ENCODE measurements at places on chromosomes 7 and 10.

DNA sequence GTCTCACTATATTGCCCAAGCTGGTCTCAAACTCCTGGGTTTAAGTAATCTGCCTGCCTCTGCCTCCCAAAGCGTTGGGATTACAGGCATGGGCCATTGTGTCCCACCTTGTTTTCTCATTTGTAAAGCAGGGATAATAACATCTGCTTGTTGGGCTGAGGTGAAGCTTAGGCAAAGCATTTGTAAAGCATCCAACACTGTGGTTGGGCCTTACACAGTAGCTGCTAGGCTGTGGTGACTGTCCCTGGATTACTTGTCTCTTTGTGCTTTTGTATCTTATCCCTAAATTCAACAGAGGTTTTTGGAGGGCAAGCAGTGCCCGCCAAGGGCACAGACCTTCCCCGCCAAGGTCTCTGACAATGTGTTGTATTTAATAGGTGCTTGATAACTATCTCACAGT is 14.3 kb downstream of the HKDC1 start:
- no peak for DNase-seq

DNA sequence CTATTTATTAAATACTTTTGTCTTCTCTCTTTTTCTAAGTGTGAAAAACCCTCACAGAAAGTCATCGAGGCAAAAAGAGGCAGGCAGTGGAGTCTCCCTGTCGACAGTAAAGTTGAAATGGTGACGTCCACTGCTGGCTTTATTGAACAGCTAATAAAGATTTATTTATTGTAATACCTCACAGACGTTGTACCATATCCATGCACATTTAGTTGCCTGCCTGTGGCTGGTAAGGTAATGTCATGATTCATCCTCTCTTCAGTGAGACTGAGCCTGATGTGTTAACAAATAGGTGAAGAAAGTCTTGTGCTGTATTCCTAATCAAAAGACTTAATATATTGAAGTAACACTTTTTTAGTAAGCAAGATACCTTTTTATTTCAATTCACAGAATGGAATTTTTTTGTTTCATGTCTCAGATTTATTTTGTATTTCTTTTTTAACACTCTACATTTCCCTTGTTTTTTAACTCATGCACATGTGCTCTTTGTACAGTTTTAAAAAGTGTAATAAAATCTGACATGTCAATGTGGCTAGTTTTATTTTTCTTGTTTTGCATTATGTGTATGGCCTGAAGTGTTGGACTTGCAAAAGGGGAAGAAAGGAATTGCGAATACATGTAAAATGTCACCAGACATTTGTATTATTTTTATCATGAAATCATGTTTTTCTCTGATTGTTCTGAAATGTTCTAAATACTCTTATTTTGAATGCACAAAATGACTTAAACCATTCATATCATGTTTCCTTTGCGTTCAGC is 43.4 kb downstream of the TARP start:
- DNase-seq, result no peak

GRCh38 chr10:77072836-77073662 is 564.6 kb downstream of the KCNMA1 start:
- DNase-seq, result no peak

- no peak for DNase-seq
These were observed 168.9 kb downstream of the PHTF2 start for GRCh38 chr7:77967429-77967828.

GRCh38 chr7:157574120-157574825 is 237.5 kb downstream of the DNAJB6 start:
- DNase-seq, result no peak

DNA sequence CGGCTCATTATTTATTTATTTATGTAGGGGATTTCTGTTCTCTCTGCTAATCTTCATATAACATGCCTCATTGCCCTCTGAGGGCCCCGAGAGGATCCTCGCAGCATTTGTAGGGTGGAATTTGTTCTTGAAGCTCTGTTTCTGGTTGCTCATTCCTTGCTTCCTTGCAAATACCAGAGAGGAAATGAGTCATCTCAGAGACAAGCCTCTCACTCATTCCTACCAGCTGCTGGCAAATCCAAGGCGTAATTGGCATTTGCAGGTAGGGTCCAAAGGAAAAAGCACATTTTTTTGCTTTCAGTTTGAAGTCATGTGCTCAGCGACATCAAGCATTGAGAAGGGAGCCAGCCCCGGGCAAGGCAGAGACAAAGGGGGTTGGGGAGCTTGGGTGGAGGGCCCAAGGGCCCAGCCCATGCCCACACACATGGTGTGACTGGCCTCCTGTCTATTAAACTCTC is 501.6 kb downstream of the GALNT17 start:
- DNase-seq, result no peak

DNA sequence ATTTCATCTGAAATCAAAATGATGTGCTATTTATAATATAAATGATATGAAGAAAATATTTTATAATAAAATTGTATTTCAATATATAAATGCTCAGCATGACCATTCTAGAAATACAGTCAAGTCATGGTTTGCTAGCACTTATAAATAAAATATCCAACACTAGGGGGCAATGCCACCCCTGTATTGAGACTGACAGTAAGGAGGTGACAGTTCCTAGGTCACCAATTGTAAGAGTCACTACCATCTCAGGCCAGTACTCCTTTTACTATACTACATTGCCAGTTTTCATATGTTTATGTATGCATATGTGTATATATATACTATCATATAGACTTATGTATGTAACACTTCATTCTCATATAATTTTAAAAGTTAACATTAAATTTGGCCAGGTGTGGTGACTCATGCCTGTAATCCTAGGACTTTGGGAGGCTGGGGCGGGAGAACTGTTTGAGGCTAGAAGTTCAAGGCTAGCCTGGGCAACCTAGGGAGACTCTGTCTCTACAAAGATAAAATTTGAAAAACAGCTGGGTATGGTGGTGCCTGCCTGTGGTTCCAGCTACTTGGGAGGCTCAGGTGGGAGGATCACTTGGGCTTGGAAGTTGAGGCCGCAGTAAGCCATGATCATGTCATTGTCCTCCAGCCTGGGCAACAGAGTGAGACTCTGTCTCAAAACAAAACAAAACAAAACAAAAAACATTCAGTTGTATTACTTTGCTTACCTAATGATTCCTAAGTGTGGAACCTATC is 2.4 kb upstream of the CNOT4 start:
- DNase-seq, result no peak

DNA sequence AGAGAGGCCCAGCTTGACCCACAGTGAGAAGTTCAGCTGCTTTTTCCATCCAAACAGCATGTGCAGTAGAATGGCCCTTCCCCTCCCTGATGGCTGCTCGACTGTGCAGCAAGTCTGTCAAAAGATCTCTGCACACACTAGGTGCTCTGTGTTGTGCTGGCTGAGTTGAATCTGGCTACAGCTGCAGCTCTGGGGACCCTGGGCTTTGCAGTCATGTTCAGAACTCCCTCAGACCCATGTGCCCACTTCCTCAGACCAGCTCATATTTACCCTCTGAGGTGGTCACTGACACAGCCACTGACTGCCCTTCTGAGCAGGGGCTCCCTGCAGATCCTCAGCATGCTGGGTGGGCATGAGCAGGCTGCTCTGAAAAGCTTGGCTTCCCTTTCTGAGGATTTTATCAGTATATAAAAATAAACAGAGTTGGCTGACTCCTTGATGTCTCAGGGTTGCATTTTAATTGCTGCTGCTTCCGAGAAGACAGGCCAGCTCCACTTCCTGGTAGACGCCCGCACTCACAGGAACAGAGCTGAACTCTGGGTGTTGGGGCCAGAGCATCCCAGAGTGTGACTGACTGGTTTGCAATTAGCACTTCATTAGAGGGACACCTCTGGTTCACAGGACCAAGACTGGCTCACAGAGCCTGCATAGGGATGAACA is 507.9 kb downstream of the RPS24 start:
- no peak for DNase-seq

DNA sequence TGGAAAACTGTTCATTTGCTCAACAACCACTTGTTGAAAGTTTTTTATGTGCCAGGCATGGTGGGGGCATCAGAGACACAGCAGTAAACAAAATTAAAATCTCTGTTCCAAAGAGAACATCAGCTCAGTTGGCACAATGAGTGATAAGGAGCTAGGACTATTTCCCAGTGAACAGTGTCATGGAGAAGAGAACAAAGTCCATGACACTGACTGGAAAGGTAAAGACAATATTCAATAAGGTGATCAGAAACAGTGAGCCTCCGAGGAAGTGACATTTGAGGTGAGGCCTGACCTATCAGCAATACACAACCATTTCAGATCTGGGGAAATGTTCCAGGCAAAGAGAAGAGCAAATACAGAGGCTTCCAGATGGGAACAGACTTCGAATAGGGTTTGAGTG is 14.6 kb downstream of the ACSL5 start:
- no peak for DNase-seq

- DNase-seq, result no peak
These were observed 186.2 kb downstream of the MACC1 start for GRCh38 chr7:20030915-20031362.

DNA sequence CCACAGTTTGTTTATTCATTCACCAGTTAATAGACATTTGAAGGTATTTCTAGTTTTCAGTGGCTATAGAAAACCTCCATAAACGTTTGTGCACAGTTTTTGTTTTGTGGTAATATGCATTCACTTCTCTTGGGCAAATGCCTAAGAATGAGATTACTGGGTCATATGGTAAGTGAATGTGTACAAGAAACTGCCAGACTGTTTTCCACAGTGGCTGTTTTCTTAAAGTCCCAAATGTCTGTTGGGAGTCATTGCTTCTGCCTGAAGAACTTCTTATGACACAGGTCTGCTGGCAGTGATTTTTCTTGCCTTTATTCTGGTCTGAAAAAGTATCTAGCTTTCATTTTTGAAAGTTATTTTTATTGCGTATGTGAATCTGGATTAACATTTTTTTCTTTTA is 35.5 kb downstream of the NHLRC2 start:
- no peak for DNase-seq

GRCh38 chr7:144853542-144853941 is 17.7 kb upstream of the TPK1 start:
- DNase-seq, result no peak

DNA sequence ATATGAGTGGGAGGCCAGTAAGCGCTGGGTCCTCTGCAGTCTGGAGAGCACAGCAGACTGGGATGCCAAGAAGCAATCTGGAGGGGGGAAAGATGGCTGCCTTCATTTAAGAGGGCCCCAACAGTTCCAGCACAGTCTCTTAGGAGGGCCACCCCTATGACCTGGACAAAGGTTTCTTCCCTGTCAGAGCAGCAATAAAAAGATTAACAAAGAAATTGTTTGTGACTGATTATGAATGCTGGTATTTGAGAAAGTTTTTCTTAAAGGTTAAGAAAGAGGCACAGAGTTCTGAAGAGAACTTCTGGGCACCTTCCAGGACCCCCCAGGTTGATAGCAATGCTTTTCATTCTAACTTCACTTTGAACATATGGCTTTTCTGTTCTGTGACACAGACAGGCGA is 52.3 kb downstream of the CYP26A1 start:
- no peak for DNase-seq

GRCh38 chr7:157136372-157136771 is 2.4 kb upstream of the UBE3C start:
- no peak for DNase-seq

- DNase-seq, result no peak
These were observed 62.0 kb downstream of the EPDR1 start for GRCh38 chr7:37982423-37982822.

DNA sequence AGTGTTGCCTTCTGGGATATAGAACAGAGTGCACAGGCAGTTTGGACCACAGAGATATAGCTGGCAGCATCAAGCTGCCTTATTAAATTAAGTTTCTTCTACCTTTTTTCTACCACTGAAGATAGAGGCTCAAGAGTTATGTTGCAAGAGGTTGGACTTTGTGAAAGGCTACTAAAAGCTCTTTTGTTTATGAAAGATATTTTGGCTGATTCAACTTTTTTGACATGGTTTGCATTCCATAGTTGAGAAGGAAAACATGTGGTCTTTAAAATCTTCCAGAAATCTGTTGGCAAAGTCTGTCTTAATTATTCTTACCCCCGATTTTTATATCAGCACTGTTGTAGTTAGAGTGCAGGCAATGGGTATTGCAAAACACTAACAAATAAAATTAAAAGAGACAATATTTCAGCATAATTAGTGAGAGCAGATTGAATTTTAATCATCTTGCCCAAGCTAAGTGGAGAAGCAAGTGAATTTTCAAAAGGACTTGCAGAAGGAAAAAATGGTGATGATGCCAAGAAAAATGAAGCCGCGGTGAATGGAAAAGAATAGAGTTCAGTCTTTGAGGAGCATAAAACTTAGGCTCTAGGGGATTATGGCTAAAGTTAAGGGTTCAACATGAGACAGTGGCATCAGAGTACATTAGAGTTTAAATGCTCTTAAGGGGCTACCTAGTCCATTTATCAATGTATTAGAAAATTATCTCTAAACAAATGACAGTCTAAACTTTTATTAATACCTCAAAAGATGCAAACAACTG is 450.9 kb upstream of the CNTNAP2 start:
- no peak for DNase-seq

- no peak for DNase-seq
These were observed 284.8 kb downstream of the SDK1 start for GRCh38 chr7:3585826-3586225.

DNA sequence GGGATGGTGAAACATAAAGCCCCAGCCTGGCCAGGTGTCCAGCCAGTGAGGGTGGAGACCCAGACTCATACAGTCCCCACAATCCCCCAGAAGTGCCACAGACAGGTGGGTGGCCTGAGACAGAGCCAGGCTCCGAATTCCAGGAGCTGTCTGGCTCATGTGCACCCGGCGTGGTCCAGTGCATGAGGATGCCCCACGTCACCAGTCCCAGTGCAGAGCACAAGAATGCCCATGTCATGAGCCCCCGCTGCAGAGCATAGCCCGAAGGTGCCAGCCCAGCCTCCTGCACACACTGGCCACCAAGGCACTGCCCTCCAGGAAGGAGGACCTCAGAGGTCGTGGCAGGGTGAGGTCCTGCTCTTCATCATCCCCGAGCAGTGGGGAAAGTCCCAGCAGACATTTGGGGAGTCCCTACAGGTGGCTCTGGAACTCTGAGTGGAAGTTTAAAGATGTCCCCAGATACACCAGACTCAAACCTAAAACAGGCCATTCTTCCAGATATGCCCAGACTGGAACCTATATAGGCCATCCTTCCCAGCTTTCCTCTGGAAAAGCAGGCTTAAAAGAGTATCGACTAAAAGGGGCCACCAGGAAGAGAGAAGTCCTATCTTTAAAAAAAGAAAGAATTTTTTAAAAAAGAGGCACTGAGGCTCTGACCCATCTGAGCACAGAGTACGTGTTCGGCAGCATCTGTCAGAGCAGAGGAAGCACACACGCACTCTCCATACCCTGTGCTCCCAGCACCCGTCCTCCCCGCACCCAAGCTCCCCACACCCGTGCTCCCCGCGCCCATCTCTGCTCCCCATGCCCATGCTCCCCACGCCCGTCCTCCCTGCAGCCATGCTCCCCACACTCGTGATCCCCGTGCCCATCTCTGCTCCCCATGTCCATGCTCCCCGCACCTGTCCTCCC is 11.5 kb downstream of the DIP2C start:
- DNase-seq, result no peak

GRCh38 chr7:45968856-45969541 is 47.9 kb upstream of the IGFBP3 start:
- DNase-seq, result no peak

- DNase-seq, result no peak
These were observed 38.5 kb upstream of the ZNRF2 start for GRCh38 chr7:30245913-30246312.

- no peak for DNase-seq
These were observed 120.0 kb upstream of the SAMD8 start for GRCh38 chr10:74991435-74991834.

- no peak for DNase-seq
These were observed 98.3 kb downstream of the TMEM130 start for GRCh38 chr7:98771519-98771918.

- DNase-seq, result peak; percentile 35
These were observed at the start of gene ZPBP for GRCh38 chr7:50092579-50093491. TSS of gene ZPBP (minus strand) at chr7:50093246. CDS start at chr7:50093194, 52 bp downstream.

- DNase-seq, result no peak
These were observed 142.1 kb downstream of the SLC25A13 start for GRCh38 chr7:96179837-96180236.
